ENCODE measurements at places on chromosomes 2 and 18.

- no peak for DNase-seq
Measured at GRCh38 chr2:73776869-73777519, 2.9 kb downstream of the DUSP11 start.

- no peak for DNase-seq
Measured at GRCh38 chr18:3653263-3653850, 203.4 kb downstream of the TGIF1 start.

GRCh38 chr2:48750128-48750739 lies 5.3 kb downstream of the LHCGR start:
- DNase-seq: no peak

DNA sequence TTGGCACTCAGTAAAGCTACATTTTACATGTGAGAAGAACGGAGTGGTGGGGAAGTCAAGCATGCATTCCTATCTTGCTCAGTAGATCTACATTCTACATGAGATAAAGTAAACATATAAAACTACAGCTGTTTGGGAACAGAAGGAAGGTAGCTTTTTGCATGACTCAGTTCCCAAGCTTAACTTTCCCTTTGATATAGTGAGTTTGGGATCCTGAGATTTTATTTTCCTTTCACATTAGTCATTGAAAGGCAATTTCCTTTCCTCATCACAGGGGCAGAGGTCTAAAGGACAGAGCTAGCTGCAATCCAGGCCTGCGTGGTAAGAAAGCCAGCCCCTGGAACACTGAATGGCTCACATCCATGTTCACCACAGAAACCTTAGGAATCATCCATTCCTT lies 257.2 kb downstream of the SRBD1 start:
- no peak for DNase-seq

- DNase-seq: no peak
Measured at GRCh38 chr18:8045160-8045883, 478.2 kb downstream of the PTPRM start.

DNA sequence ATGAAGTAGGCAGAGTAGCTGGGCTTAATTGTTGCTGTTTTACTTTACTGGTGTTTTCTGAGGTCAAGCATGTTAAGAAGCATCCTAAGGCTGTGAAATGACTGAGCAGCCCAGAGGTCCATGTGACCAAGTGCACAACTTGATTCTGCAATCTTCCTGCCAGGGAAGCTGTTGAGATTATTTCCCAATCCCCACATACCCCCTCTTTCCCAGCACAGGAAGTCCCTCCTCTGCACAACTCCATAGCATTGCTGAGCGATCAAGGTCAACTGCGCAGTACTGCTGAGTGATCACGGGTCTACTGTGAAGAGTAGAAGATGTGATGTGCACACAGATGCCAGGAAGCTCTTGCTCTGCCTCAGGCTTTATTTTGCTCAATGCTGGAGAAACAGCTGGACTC lies 105.8 kb downstream of the GALNT14 start:
- no peak for DNase-seq

DNA sequence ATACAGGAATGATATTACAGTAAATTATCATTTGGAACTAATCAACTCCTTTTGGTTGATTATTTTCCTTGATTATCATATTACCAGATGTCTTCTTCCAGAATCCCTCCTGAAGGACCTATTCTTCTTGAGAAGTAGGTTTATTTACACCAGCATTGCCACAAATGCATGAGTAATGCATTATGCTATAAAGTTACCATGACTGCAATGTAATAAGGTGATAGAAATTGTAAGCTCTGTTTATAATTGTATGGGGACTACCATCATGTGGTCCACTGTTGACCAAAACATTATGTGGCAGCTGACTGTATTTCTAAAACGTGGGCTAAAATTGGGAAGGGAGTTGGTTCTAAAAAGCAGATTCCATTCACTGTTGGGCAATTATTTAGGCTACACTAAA lies 602.2 kb downstream of the NYAP2 start:
- DNase-seq: no peak

DNA sequence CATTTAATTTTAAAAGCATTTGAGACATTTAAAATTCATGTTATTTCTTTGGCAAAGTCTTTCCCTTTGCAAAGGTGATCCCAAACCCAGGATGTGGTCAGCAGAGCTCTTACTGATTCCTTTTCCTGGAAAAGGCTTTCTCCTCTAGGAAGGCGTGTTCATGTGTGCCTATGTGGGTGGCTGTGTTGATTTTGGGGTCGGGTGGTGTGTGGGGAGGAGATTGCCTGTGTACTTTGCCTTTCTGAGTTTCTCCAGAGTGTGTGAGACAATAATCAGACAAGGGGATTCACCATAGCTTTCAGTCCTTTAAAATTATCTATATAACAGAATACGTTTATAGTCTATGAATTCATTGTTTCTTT lies 173.2 kb downstream of the SOCS6 start:
- no peak for DNase-seq

DNA sequence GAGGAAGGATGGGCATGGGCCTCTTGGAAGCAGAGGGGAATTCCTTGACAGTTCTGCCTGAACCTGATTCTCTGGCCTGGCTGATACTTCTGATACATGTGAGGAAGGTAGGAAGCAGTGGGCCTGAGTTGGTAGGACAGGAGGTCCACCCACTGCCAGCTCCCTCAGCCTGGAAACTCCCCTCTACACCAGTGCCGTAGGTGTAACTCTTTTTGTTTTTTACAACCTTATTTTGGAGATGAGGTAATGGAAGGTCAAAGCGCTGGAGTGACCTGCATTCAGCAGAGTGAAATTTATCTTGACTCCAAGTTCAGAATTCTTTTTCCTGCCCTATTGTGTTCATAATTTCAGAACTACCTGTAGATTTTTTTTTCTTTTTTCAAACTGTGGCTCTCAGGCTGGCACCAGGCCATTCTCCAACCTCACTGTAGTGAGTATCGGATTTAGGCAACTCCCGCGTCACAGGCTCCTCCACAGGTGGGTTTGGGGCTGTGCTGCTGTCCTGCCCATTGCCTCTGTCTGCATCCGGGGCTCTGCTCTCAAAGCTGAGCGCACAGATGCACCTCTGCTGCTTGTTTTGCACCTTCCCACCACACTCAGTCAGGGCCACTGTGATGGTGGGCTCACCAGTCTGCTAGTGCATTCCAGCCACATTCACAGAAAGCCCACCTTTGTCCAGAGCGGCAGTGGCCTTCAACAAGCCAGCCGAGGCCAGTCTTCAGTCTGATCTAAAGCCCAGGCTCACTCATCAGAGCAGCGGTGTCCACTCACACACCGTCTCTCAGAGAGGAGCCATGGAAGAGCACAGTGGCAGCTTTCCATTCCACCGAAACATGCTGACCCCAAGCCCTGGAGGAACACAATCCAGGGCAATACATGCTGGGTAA lies 87.2 kb downstream of the UXS1 start:
- no peak for DNase-seq

DNA sequence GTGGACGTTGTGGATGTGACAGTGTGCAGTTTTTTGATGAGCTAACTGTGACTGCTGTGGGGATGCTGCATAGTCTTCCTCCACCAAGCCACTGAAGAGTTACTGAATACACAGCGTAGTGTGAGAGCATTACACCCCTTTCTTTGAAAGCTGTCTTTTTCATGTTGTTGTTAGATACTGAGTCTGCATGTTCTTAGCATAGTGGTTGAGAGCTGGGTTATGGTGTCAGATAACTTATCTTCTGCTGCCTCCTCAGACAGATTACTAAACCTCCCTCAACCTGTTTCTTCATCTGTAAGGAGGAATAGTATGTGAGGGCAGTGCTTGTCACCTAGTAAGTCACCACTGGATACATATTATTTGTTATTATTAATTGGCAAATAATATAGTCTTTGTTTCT lies 63.2 kb downstream of the CEP192 start:
- DNase-seq: no peak

- no peak for DNase-seq
Measured at GRCh38 chr2:60925994-60926740, 44.8 kb downstream of the REL start.

DNA sequence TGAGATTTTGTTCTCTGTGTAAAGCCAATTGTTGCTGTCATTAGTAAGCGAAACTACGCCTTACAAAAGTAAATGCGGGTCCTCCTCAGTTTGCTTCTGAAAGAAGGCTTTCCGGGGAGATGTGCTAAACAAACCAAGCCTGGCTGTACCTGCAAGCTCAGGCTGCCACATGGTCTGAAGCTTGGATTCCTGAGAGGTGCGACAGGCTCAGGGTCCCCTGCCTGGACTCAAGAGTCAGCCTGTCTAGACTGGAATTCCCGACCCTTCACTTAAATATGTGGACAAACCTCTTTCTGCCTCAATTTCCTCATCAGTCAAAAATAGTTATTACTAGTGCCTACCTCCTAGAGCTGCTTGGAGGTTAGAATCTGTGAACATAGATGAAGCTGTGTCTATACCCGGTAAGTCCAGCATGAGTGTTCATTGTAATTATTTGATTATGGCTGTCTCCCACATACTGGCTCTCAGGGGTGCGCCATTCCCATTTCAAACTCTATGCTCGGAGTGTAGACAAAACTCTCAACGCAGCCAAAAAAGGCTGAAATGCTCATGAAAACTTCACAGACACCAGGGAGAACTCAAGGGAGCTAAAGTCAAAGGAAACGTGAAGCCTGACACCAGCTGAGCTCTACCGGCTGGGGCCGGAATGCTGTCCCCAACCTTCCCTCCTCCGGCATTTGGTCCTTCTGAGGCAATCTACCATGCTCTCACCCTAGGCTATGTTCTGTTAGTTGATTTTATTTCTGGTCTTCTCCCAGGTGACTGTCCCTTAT lies 31.4 kb downstream of the SOWAHC start:
- DNase-seq: no peak

DNA sequence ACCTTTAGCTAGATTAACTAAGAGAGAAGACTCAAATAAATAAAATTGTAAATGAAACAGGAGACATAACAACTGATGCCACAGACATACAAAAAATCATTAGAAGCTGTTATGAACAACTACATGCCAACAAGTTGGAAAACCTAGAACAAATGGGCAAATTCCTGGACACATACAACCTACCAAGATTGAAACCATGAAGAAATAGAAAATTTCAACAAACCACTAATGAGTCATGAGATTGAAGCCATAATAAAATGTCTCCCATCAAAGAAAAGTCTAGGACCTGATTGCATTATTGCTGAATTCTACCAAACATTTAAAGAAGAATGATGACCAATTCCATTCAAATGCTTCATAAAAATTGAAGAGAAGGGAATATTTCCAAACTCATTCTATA lies 54.3 kb downstream of the ST3GAL5 start:
- no peak for DNase-seq

DNA sequence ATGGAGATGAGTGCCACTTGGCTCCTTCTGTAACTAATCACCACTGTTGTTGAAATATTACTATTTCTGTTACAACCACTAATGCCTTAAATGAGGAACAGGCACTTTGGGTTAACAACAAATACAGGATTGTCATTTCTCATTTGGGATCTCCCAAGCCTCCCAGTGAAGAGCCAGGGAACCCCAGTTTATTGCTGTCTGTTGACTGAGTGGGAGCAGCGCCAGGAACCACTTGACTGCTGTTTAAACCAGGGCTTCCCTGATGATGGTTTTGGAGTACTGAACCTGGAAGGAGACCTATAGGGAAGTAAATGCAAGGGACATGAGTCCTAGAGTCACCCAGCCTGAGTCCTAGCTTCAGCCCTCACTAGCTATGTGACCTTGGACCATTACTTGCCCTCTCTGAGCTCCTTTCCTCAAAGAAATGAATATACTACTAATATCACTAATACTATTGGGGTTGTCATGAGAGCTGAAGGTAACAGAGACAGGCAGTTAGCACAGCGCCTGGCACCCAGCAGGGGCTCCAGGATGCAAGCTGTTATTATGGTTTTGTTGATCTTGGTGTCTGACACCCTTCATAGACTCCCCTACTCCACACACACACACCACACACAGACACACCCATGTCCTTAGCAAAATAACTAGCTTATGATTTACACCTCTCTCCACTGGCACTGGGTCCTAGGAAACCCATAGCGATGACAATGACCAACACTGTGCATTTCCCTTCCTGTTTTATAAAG lies 104.2 kb upstream of the FZD7 start:
- DNase-seq: no peak

DNA sequence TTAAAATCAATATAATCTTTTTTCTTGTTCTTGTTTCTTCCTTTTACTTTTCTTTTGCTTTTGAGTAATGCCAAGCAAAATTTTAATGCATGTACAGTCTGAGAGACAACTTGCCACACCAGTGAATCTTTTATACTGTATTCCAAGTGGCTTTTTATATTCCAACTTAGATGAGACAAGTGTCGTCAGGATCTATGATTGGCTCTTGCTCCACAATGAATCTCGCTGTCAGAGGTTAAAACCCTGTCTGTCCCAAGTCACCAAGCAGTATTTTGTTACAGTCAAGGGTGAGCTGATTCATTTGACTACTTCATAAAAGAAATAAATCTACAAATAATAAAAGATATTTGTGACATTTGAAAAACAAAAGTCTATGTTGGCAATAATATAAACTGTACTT lies at the start of gene MSTN:
MSTN (minus strand) TSS at position 129 of the 400 bp plus-strand sequence. CDS start 133 bp downstream, outside the sequence.
- no peak for DNase-seq

GRCh38 chr2:120914839-120915521 lies 179.3 kb downstream of the GLI2 start:
- DNase-seq: no peak
